ENCODE measurements at places on chromosomes 13 and 19.

DNA sequence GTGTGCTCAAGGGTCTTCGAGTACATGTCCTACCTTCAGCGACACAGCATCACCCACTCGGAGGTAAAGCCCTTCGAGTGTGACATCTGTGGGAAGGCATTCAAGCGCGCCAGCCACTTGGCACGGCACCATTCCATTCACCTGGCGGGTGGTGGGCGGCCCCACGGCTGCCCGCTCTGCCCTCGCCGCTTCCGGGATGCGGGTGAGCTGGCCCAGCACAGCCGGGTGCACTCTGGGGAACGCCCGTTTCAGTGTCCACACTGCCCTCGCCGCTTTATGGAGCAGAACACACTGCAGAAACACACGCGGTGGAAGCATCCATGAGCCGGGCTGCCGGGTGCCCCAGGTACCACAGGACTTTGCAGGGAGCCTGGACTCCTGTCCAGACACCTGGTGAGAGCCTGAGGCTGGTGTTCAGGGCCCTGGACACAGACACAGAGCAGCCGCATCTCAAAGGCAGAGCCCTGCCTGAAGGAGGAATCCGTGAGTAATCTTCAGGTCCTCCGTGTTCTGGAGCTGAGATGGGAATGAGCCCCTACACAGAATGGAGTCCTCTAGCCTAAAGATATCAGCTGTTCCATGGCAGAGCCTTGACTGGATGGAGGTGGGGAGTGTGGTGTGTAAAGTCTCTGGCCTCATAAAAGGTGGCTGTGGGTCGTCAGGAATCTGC is 1.5 kb downstream of the ZNF581 start:
- DNase-seq, result no peak

DNA sequence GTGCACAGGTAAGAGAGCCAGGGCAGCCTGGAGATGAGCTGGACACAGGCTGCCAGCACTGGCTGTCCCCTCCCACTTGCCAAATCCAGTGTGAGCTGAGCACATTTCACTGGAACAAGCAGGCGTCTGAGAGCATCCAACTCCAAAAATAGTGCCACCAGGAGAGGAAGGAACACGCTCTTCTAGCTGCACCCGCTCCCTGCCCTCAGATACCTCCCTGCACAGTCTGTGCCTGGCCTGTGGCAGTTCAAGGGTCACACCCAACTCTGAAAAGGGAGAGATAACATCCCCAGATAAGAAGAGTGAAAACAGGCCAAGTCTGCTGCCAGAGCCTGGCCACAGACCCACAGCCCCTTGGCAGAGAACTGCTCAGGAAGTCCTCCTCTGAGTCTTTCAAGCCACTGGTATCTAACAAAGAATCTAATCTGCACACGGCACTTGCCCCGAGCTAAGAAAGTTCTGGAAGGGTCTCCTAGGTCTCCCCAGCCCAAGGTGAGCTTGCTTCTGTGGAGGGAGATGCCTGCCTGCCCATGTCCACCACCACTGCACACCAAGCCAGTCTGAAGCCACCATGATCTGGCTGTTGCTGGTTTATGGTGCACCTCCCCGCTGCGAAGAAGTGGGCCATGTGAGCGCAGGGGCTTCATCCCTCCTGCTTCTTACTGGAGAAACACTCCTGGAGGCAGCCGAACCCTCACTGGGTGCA is 14.7 kb downstream of the ELL start:
- no peak for DNase-seq

DNA sequence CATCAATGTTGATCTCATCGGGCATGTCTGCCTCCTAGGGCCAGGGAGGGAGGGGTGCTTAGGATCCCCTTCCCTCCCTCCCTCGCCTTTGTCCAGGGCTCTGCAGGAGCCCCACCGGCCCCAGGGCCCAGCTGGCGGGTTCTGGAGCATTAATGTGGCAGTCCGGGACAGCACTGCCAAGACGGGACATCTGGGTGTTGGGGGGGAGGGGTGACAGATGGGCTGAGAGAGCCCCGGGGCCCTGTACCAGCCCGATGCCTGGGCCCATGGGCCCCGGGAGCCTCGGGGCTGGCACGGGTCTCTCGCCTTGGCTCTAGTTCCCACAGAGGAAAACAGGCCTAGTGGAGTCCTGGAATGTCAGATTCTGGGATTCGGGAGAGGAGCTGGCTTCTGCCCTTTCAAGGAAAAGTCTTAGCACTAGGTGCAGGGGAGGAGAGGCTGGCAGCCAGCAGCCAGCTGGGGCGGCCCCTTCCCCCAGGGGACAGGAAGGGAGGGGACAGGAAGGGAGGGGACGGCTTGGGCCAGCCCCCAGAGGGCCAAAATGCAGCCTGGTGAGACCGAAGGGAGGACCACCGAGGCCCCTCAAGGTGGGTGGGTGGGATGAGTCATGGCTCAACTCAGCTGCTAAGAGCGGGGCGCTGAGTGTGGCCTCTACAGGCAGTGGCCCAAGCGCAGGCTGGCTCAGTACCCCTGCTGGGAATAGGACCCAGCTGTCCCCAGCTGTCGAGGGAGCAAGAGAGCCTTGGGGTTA is 3.1 kb downstream of the PPP1R14A start:
- DNase-seq, result no peak

- peak; percentile 8 for DNase-seq
Observed at GRCh38 chr13:24802074-24802473, 38.1 kb downstream of the RNF17 start.

DNA sequence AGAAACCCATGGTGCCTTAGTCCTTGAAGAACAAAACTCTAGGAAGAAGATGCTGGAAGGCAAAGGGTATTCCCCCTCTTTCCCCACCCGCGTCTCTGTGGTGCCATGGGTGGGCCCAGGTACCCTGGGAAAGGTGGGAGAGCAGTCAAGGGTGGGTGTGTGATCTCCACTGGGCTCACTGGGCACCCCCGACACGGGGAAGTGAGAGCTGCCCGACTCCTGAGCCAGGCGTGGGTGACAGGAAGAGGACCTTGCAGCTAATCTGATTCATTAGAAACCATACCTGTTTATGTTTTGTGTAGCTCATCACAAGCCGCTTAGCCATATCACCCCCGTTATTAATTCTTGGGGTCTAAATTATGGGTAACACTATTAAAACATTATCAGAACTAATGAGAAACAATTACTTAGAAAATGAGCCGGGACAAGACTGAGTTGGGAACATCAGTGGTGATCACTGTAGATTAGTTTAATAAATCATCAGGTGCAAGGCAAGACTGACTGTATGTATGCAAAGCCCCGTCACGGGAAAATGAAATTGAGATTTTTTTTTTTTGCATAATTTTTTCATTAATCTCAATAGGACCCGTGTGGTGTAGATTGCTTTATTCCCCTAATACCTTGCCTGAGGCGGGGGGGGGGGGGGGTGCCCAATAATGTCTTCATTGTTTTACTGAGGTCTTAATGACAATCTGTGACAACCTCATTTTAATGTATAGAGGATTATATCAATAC is 77.3 kb downstream of the ZIC5 start:
- DNase-seq, result no peak

DNA sequence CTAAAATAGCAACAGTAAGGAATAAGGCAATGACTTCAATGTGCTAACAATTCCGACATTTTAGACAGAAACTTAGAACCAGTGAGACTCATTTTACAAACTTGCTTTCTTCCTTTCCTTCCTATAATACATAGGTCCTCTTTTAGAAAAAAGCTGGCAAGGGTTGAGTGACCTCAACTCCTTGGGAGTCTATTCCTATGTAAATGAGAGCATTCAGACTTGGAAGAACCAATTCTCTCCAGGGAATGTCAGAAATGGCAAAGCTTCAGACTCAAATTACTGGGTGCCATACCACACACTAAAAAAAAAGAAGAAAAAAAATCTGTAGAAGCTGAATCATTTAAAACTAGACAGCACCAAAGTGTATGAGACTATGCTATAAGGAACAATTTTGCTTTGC is 1328.2 kb downstream of the OLFM4 start:
- no peak for DNase-seq

DNA sequence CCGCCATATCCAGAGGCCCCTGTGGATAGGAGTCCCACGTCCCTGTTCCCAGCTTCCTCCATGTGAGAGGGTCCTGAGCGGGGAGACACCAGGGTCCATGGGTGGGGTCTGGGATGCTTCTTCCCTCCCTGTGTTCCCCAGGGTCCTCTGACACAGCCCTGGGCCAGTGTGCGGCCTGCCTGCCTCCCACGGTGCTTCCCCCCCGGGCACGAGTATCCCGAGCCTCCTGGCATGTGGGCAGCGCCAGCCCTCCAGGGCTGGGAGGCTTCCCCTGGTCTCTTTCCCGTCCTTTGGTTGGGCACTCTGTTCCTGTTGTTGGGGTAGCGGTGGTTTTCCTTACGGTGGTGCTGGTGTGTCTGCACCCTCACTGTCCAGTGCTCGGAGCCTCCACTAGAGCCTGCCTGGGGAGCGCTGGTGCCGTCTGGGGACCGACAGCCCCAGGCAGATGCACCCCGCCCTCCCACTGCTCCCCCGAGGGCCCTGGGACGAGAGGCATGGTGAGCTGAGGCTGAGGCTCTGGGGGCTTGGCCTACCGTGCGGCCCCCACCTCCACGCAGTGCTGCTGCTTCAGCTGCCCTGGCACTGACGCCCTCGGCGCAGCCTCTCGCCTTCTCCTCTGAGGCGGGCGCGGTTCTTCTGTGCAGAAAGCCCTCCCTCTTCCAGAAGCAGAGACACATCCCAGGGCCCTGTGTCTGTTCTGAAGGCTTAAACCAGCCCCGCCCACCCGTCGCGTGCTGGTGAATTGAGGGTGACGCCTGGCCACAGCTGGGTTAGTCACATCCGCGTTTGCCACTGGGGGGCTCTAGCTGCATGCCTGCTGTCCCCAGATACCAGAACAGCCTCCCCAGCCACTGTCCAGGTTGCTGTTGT is 27.9 kb downstream of the PLEKHJ1 start:
- peak; percentile 44 for DNase-seq

- DNase-seq, result no peak
Observed at GRCh38 chr13:32384702-32385101, 43.2 kb downstream of the N4BP2L1 start.

- DNase-seq, result no peak
Observed at GRCh38 chr19:18672606-18673337, 10.7 kb upstream of the CRTC1 start.

- DNase-seq, result no peak
Observed at GRCh38 chr13:77544355-77544754, 8.8 kb downstream of the SCEL start.

- DNase-seq, result no peak
Observed at GRCh38 chr19:30522341-30522740, 150.2 kb downstream of the ZNF536 start.

DNA sequence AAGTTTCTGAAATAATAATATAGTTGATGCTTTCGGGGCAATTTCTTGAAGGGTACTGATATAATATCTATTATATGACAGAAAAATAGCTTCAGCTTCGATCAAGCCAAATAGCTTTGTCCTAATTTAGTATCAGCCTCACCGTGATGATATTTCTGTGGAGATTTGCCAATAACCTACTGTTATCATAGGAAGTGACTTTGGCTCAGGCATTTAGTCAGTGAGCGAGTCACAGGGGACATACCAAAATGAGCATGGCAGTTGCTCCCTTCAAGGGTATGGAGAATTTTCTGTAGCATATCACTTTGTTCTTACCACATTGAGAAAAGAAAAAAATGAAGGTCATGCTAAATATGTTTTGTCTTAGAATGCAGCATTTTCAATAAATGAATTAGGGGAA is 767.6 kb upstream of the SLITRK1 start:
- no peak for DNase-seq

- DNase-seq, result no peak
Observed at GRCh38 chr13:74761801-74762757, 627.9 kb upstream of the KLF12 start.

GRCh38 chr13:45339399-45339798 is 1.6 kb downstream of the TPT1 start:
- DNase-seq, result no peak

- no peak for DNase-seq
Observed at GRCh38 chr19:51295382-51296126, 15.9 kb upstream of the IGLON5 start.

GRCh38 chr19:708154-709143 is at the start of gene PALM:
PALM (plus strand) TSS chr19:708935; CDS start chr19:709147, 212 bp downstream.
- DNase-seq, result no peak

DNA sequence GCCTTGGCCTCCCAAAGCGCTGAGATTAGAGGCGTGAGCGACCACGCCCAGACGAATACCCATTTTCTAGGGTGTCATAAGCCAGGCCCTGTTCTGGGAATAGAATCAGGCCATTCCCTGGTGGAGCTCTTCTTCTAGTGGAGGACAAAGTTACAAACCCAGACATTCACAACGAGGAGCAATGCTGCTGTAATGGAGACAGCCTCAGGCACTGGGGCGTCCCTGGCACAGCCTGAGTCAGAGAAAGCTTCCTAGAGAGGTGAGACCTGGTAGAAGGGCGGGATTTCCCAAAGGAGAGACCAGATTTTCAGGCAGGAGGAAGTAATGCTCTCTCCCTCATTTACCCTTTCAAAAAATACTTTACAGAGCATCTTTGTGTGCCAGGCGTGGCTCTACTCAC is 12.7 kb downstream of the PRKCG start:
- no peak for DNase-seq

DNA sequence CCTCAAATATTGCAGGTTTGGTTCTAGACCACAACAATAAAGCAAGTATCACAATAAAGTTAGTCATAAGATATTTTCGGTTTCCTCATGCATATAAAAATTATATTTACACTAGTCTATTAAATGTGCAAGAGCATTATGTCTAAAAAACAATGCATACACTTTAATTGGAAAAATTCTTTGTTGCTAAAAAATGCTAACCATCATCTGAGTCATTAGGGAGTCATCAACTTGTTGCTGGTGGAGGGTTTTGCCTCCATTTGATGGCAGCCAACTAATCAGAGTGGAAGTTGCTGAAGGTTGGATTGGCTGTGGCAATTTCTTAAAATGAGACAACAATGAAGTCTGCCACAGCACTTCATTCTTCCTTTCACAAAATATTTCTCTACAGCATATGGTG is 422.3 kb upstream of the GPC6 start:
- DNase-seq, result no peak

DNA sequence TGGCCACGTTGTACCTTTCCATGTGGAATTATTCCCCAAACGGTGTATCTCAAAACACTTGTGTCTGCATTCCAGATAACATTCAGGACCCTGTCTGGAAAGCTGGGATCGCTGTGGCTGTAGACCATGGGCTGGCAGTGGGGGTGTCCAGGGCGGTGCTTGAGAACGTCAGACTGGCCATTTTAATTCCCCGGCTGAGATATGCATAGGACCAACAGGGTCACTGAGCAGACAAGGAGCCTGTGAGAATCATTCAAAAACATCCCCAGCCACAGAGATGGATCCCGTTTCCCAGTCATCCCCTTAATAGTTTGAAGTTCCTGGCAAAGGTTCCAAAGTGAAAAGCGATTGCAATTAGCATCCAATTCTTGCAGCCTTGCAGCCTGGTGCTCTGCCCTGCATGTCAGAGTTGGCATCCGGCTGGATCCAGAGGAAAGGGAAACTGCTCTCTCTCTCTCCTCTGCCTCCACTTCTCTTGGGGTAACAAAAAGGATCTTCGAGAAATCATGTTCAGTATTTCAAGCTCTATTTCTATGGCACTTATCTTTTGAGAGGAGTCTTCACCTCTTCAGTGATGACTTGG is 41.6 kb downstream of the IFT88 start:
- no peak for DNase-seq
